Renal cortex interstitium (tissue), 15 donors: ENCODE measurements at places on chromosomes 12 and 14.

DNA sequence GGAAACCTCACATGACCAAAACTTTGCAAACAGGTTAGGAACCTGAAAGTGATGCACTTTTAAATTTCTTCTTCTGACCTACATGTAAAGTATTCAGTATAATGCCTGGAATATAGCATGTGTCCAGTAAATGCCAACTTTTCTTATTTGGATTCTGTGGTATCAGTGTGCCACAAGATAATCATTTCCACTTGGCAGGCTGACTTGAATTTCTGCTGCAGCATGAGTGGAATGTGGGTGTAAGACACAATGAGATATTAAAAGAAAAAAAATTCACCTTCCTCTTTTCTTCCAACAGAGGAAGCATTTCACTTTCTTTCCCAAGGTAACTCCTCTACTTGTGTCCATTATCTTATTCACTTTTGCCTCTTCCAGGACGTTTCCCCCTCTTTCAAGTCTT is 141.9 kb upstream of the PRKD1 start:
- no peak for DNase-seq

DNA sequence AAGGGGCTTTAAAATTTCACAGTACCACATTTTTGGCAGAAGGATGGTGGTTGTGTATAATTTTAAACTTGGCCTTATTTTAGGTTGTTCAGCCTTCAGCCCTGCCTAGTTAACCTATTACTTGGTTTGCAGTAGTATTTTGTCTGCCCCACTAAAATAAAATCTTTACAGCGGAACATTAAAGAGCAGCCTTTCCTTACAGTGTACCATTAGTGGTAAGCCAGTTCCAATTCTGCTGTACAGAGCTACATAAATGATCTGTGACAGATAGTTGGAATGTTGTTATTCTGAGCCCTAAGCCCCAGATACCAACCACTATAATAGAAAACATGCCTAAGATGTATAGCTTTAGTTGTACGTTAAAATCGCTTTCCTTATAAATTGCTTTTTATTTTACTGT is 56.2 kb downstream of the SLC38A6 start:
- DNase-seq, result no peak

DNA sequence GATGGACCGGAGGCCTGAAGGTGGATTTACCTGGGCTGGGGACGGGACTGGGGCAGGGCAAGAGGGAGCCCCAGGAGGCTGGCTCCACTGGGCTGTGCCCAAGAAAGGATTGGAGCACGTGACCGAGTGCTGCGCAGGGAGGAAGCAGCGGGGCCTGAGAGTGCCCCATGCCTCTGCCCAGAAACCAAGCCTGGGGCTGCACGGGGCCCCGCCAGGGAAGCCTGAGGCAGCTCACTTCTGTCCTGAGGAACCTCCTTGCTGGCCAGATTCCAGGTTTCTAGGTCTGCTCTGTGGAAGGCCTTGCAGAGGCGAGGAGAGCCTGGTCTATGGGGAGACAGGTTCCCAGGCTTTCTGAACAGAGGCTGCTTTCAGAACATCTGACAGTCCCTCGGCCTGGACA is 10.4 kb downstream of the NGB start:
- no peak for DNase-seq

GRCh38 chr14:21494902-21495762 is 16.0 kb downstream of the METTL3 start:
- DNase-seq, result no peak

- DNase-seq, result no peak
Measured at GRCh38 chr14:96135285-96135684, 69.4 kb upstream of the BDKRB2 start.

DNA sequence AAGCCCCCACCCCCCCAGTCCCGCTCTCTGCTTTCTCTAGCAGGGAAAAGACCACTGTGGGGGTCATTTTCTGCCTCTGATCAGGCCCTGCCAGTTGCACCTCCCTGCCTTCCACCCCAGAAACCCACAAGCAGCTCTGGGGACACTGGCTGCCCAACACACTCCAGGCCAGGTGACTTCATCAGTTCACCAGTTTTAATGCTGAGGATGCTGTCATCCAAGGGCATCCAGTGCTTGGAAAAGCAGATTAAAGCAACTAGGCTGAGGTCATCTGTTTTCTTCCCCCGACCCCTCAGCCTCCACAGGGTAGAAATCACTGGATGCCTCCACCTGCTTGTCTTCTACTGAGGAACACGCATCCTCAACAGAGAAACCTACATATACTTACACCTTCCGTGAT is 282.4 kb downstream of the DPF3 start:
- DNase-seq, result no peak
